Large intestine (tissue), 12 donors: ENCODE measurements at places on chromosomes 3 and 15.

DNA sequence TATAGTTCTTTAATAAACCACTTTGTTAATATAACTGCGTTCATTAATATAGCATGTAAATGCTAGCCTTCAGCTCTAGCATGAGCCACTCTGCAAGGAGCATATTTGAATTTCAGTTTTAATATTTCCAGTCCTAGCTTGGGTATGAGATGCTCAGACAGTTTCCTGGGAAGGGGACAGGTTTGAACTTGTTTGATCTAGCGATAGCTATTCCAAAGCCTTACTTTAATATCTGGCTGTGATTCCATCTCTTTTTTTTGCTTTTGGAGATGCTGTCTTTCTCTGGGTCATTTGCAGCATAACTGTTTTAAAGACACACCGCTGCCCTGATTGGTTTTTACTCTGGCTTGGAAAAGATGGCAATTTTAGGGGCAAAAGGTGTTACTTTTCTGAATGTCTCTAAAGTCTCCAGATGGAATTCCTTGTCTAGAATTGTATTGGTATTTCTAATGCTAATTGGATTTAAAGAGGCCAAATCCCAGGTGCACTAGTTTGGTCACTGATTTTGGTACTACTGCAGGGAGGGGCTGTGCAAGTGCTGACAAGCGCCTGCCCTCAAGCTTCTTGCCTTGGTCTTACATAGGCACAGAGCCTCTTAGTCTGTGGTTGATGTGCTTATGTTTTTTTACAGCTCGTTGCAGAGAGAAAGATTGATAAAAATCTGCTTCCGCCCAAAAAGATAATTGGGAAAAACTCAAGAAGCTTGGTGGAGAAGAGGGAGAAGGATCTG is 2.8 kb downstream of the NISCH start:
- DNase-seq, result no peak

DNA sequence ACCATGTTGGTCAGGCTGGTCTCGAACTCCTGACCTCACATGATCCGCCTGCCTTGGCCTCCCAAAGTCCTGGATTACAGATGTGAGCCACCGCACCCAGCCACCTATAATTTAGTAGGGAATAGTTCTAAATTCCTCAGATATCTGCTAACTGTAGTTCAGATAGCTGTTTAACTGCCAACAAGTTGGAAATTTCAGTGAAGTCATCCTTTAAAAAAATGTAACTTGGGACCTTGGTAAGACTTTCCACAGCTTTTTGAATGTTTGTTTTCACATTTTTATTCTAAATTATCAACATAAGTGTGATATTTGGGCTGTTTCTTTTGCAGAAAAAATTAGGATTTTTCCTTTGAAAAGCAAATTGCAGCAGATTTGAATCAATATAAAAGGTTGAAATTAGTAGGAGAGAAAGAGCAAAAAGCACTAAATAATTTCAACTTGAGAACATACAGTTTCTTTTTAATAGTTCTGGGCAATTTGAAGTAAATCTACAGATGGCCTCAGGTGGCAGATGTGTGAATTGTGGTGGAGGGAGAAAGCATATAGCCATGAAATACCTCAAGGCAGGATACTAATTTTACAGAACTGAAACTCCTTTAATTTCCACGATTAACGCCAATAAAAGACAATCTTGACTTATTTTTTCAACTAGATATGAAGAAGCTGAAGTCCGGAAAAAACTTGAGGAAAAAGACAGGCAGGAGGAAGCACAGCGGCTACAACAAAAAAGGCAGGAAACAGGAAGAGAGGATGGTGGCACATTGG is 34.3 kb downstream of the USP8 start:
- no peak for DNase-seq

- DNase-seq, result no peak
Observed at GRCh38 chr3:134445636-134446035, 40.1 kb downstream of the ANAPC13 start.

DNA sequence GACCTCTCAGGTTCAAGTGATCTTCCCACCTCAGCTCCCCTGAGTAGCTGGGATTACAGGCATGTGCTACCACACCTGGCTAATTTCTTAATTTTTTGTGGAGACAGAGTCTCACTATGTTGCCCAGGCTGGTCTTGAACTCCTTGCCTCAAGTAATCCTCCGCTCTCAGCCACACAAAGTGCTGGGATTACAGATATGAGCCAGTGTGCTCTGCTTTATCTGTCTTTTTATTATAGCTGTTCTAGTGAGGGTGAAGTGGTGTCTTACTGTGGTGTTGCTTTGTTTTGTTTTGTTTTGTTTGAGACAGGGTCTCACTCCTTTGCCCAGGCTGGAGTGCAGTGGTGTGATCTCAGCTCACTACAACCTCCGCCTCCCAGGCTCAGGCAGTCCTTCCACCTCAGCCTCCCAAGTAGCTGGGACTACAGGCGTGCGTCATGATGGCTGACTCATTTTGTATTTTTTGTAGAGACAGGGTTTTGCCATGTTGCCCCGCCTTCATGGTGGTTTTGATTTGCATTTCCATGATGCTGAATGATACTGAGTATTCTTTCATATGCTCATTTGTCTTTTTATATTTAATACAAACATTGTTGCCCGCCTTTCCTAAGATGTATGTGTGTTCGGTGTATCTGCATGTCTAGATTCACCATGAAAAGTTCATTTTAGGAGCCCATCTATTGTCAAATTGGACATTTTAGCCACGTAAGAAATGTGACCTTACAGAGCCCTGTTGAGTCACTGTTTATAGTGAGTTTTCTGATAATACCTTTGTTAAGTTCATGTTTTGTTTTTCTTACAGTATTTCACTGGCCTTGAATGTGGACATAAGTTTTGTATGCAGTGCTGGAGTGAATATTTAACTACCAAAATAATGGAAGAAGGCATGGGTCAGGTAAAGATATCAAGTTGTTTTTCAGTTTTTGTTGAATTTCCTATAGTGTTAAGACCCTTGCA is 80.6 kb downstream of the ARIH1 start:
- DNase-seq, result no peak

DNA sequence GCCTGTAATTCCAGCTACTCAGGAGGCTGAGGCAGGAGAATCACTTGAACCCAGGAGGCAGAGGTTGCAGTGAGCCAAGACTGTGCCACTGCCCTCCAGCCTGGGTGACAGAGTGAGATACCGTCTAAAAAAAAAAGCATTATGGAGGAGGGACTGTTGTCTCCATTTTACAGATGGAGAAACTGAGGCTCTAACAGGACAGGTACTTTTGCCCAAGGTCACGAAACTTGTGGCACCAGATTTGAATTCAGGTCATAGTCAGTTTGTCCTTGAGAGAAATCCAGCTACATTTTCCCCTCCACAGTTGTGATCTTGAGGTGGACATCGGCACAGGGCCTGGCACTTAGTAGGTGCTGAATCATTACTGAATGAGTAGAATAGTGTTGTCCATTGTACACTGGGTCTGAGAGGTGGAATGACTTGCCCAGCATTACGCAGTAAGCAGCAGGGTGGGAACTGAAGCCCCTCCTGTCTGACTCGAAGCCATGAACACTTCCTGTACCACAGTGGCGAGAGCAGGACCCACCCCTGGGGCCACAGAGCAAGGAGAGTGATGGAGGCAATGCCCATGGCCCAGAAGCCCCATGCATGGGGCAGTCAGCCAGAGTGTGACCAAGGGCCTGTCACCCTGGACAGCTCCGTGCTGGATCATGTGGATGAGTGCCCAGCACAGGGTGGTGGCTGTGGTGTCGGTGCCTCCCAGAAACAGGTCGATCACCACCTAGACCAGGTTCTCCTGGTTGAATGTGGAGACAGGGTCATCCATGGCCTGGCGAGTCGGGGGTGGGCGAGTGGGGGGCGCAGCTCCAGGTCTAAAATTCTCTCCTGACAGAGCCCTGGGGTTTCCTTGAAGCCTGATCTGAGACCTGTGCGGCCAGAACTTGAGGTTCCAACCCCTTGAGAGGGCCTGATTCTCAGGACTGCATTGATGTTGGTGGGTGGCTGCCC is 20.4 kb upstream of the PARL start:
- DNase-seq, result no peak

DNA sequence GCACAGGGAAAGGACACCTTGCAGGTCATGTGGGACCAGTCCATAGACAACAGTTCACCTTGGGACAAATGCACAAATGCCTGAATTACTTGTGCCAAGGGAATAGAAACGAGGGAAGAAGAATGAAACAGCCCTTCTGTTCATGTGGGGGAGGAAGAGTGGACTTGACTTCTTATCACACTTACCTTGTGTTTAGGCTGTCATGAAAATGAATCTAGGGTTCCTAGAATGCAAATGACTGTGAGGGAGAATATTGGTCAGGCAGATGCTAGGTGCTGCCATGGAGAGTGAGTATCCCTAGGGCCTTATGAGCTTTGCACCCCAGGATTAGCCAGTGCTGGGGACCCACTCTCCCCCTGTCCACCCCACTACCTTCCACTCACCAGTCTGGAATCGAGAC is 11.0 kb upstream of the PRKAR2A start:
- DNase-seq, result no peak

DNA sequence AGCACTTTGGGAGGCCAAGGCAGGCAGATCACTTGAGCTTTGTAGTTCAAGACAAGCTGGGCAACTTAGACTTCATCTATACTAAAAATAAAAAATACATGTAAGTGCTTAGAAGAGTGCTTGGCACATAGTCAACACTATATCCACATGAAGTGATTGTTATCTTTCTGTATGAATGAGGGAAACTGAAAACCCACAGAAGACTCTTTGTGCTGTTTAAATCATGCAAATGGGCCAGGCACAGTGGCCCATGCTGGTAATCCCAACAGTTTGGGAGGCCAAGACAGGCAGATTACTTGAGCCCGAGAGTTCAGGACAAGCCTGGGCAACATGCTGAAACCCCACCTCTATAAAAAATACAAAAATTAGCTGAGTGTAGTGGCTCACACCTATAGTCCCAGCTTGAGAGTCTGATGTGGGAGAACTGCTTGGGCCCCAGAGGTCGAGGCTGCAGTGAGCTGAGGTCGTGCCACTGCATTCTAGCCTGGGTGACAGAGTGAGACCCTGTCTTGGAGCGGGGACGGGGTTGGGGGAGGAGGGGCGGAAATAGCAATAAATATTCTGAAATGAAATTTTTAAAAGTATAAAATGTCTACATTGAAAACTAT is 129.7 kb downstream of the NR2E3 start:
- DNase-seq, result no peak

- no peak for DNase-seq
Observed at GRCh38 chr15:95591270-95591669, 739.2 kb upstream of the NR2F2 start.

DNA sequence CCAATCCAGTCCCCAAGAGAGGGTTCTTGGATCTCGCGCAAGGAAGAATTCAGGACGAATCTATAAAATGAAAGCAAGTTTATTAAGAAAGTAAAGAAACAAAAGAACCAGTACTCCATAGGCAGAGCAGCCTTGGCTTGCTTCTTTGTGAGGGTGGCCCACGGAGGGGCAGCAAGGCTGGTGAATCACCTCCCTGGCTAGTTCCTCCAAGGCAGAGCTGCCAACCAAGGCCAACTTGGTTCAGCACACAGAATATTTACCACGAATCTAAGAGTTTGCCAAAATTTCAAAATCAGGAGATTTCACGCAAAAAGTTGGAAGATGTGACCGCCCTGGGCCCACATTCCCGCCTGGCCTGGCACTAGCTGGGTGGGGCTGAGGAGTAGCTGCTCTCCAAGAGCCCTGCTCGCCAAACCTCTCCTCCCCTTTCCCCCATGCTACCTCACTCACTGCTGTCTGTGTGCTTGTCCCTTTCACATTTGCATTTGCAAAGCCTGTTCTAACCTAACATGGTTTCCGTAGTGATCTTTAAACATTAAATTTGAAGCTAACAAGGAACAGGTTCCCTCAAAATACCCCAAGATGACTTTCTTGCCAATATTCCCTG is 26.2 kb upstream of the DCUN1D1 start:
- no peak for DNase-seq

- DNase-seq, result no peak
Observed at GRCh38 chr3:82004266-82004665, 242.8 kb upstream of the GBE1 start.

- no peak for DNase-seq
Observed at GRCh38 chr3:64095802-64096201, 72.5 kb upstream of the PSMD6 start.

DNA sequence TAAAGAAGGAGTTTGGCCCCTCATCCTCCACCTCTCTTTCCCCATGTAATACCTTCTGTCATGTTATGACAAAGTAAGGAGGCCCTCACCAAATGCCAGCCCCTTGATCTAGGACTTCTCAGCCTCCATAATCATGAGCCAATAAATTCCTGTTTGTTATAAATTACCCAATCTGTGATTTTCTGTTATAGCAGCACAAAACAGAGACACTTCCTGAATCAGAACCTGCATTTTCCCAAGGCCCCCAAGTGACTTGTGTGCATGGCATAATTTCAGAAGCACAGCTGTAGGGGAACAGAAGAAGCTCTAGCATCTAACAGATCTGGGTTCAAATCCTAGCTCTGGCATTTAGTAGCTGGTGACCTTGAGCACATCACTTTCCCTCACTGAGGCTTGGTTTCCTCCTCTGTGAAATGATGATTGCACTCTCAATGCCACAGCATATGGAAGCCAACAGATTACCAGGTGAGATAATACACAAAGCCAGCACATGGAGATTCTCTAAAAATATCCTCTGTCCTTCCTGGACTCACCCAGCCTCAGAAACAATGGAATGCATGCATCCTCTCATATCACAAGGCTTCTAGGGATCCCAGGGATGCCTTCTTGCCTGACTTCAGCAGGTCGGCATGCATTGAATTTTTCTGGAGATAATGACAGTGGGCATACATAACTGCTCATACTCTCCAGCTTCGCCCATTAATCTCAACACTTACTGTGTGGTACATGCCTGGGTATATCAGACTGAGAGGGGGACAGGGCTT is 26.3 kb downstream of the TLNRD1 start:
- no peak for DNase-seq

GRCh38 chr15:92012368-92012629 is 158.8 kb downstream of the SLCO3A1 start:
- no peak for DNase-seq

DNA sequence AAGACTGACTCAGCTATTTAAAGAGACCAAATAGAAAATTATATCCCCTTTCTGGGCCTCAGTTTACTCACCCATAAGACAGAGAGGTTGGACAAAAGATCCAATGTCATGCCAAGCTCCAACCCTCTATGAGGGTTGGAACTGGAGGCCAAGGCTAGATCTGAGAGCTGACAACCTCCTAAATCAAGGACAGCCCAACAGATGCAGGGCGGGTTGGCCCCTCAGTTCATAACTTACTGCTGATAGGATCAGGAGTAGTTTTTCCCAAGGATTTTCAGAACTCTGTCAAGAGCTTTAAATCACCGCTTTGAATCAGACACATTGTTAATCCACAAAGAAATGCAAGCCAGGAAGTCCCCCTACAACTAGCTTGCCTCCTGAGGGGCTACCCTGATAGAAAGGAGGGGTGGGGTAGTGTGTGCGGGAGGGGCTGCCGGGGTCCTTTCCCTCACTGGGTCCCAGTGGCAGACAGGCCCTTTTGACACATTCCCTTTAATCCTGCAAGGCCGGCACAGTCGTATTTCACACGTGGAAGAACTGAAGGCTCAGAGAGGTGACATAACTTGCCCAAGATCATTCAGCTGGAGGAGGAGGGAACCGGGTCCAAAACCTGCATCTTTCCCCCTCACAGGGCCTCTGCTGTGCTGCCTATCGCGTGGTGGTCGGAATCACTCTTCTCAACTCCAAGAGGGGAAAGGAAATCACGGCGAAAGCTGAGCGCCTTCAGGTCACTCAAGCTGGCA is 21.4 kb downstream of the BMF start:
- DNase-seq, result no peak
